ENCODE measurements at places on chromosomes 7 and 10.

DNA sequence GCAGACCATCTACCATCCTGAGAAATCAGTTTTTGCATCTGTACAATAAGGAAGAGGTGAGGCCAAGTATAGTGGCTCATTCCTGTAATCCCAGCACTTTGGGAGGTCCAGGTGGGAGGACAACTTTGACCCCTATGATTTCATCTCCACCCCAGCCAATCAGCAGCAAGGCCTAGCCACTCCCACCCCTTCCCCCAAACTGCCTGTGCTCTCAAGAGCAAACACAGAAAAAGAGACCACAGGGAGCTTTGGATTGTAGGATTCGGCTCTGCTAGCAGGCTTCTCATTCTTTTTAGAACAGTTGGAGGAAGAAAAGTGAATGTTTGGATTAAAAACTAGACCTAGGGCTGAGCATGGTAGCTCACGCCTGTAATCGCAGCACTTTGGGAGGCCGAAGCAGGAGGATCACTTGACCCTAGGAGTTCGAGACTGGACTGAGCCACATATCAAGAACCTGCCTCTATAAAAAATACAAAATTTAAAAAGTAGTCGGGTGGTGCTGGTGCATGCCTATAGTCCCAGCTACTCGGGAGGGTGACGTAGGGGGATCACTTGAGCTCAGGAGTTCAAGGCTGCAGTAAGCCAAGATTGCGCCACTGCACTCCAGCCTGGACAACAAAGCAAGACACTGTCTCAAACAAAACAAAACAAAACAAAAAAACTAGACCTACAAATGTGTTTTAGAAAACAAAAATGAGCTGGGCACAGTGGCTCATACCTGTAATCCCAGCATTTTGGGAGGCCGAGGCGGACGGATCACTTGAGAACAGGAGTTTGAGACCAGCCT lies 25.1 kb upstream of the PROSER2 start:
- DNase-seq, result no peak

DNA sequence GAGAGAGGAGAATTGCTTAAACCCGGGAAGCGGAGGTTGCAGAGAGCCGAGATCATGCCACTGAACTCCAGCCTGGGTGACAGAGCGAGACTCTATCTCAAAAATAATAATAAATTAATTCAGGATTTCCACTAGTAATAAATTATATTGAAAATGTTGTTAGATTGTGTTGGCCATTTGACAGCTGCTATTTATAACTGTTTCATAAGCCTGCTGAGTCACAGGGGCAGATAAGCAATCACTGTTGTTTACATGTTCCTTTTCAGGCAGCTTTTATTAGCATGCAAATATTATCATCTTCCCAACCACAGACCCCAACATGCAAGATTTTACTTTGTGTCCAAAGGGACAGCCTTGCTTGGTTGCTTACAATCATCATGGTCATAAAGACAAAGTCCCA lies 49.5 kb upstream of the ZNF138 start:
- no peak for DNase-seq

DNA sequence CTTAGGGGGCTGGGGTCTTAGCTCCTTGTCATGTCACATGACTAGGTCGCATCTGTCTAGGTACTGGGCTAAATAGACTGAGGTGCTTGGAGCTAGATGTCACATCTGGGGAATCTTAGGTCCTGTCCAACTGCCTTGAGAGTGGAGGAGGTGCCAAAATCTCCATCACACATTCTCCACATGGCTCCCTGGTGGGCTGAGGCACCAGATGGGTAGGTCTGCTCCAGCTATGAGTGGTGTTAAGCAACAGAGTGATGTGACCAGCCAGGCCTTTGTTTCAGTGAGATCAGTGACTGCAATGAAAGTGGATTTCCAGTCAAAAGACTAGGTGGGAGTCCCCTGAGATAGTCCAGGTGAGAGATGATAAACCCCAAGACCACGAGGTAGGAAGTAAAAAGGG lies 251.8 kb downstream of the BMPER start:
- no peak for DNase-seq

GRCh38 chr7:117564080-117564479 lies 84.3 kb downstream of the CFTR start:
- no peak for DNase-seq

GRCh38 chr10:8325024-8325980 lies 270.8 kb downstream of the GATA3 start:
- DNase-seq, result no peak
